Stimulated activated CD8-positive, alpha-beta memory T cell treated with anti-CD3 and anti-CD28 coated beads, Interleukin-12 subunit alpha, Interleukin-12 subunit beta, amount 100 ng/mL, for 4 hours (primary cell): ENCODE measurements at places on chromosomes 6 and 20.

DNA sequence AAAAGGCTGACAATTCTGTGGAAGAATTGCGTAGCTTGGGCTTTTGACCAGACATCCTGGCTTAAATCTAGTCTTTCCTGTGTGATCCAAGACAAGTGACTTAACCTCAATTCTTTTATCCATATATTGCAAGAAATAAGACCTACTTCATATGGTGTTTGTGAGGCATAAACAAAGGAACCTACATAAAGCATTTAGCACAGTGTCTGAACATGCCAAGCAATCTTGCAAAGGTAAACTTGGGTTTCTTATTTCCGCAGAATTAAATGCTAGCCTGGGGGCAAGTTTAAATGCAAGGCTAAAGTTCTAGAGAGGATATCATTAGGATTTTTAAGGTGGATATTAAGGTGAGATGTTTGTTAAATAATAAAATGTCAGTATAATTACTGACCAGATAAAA, 47.9 kb downstream of the HDDC2 start:
- DNase-seq, result no peak

DNA sequence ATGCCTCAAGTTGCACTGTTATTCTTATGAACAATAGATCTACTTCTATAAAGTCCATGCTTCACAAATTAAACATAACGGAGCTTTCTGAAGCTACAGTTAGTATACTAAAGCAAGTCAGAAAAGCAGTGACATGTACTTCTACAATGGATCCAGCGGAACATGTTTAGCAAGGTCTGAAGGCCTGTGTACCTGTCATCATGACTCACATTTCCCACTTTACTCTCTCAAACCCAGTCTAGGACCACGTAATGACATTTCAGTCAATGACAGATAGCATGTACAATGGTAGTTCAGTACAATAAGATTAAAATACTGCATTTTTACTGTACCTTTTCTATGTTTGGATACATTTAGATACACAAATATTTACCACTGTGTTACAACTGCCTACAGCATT, 132.1 kb downstream of the MMS22L start:
- no peak for DNase-seq

- no peak for DNase-seq
Observed at GRCh38 chr20:57866250-57867106, 156.7 kb upstream of the PMEPA1 start.

DNA sequence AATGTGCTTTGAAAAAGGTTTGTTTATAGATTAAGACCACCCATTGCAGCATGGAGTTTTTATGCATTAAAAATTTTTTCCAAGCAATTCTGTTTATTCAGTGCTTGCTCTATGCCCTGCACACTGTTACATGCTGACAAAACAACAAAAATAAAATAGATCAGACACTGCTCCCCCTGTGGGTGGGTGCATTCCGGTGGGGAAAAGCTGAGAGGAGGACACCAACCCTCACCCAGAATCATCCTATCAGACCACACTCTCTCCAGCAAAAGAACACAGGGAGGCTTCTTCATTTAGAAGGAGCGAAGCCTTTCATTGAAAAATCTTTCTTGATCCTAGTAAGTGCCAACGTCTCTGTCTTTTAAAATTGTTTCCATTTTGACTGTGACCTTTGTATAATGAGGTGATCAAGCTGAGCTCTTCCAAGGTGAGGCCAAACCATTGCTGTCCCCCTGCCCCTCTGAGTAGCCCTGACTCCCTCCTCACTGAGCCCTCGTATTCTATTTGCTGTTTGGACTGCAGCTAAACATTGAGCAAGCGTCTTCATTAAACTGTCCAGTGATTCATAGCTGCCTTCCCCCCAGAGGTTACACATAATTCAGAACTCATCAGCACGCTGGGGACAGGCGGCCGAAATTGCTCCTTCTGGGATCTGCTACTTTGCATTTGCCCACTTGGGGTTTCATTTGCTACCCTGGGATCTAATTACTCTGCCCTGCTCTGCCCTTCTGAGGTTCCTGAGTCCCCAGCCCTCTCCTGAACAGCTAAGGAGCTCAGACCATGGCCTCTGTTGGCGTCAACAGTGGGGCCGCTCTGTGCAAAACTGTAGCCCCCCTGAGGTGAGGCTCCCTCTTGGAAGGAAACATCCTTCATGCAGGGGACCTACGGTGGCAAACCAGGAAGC, 102.4 kb downstream of the F13A1 start:
- DNase-seq, result no peak

GRCh38 chr6:135506270-135506997, 8.9 kb upstream of the AHI1 start:
- DNase-seq, result no peak

GRCh38 chr20:5654557-5654956, 95.6 kb upstream of the SHLD1 start:
- no peak for DNase-seq

DNA sequence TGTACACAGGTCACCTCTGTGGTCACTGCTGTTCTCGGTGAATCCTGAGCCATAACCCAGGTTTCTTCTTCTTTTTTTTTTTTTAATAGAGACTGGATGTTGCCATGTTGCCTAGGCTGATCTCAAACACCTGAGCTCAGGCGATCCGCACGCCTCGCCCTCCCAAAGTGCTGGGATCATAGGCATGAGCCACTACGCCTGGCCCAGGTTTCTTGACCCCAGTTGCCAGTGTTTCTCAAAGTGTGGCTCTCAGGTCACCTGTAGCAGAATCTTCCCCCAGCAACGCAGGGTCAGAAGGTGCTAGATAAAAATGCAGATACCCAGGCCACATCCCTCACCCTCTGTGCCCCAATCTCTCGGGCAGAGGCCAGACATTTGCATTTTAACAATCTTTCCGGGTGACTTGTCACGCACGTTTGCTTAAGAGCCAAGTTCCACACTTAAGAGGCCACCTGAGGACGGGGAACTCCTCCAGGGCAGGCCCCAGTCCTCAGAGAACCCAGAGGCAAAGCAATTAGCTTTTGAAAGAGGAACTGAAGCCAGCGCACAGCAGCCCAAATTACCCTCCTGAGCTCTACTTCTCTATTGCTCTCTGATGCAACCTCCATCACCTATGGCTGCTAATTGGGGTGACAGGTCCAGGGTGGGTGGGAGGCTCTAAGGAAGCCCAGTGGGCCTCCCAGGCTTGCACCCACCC, 81.8 kb downstream of the NFATC2 start:
- DNase-seq, result no peak

- DNase-seq, result no peak
Observed at GRCh38 chr6:50698546-50698945, 14.8 kb upstream of the TFAP2D start.

DNA sequence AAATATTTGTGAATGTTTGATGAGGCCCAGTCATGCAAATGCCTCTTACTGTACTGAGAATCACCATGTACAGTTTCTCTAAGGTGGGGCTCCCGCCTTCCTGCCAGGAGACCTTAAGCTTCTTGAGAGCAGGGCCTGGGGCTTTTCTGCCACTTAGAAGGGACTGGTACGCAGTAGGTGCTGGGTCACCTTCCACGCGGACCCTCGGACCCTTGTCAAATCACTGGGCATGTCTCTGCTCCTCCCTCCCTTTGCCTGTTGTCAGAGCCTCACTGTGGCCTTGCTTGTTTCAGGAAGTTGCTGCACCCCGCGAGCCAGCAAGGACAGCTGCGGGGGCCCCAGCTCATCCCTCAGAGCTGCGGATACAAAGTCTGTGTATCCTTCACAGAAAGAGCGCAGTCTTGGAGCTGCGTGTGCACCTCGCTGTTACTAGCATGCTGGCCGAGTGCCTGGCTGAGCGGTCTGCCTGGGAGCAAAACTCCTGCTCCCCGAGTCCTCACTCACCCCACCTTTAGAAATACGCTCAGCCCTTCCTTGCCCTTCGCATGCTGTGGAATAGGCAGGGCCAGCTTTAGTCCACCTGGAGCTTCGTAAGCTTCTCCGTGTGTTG, 30.7 kb upstream of the IRF4 start:
- DNase-seq, result no peak

GRCh38 chr6:108120311-108120710, 45.5 kb upstream of the NR2E1 start:
- no peak for DNase-seq
